ENCODE measurements at places on chromosomes 2 and 18. TPM values are rescaled to one million over a fixed set of nuclear protein-coding genes. Genes with fewer than 3 reads are reported as not detected.

Gene EPB41L3
- 79.6 TPM for total RNA-seq

GRCh38 chr18:73839441-73839840 is 308.2 kb downstream of the FBXO15 start:
- no peak for DNase-seq

- DNase-seq = no peak
These were observed 24.4 kb downstream of the CNOT11 start for GRCh38 chr2:101277111-101277510.

GRCh38 chr2:168566974-168567665 is 111.0 kb downstream of the CERS6 start:
- no peak for DNase-seq

GRCh38 chr2:117639401-117639800 is 175.1 kb upstream of the DDX18 start:
- DNase-seq = no peak

Gene PLGLB2
- total RNA-seq = 1.7 TPM

- DNase-seq = peak; percentile 64
These were observed 342.5 kb upstream of the NXPH2 start for GRCh38 chr2:139122711-139123158.

Gene SNTG2
- total RNA-seq = 0.22 TPM

DNA sequence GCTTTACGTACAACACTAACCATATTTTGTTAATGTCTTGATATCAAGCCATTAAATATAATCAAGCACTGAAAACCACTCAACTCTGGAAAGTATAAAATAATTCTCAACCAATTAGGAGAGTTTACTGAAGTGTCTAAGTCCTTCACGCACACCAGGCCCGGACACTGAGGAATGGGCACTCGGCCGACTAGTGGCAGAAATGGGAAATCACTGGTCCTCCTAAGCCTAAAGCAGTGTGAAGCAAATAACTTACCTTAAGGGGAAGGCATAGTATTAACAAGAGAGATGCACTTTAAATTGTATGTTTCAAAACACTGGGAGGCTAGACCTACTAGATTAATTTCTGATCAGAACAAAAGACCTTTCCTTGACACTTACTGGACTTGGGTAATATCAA is 45.7 kb downstream of the FAM210A start:
- no peak for DNase-seq

DNA sequence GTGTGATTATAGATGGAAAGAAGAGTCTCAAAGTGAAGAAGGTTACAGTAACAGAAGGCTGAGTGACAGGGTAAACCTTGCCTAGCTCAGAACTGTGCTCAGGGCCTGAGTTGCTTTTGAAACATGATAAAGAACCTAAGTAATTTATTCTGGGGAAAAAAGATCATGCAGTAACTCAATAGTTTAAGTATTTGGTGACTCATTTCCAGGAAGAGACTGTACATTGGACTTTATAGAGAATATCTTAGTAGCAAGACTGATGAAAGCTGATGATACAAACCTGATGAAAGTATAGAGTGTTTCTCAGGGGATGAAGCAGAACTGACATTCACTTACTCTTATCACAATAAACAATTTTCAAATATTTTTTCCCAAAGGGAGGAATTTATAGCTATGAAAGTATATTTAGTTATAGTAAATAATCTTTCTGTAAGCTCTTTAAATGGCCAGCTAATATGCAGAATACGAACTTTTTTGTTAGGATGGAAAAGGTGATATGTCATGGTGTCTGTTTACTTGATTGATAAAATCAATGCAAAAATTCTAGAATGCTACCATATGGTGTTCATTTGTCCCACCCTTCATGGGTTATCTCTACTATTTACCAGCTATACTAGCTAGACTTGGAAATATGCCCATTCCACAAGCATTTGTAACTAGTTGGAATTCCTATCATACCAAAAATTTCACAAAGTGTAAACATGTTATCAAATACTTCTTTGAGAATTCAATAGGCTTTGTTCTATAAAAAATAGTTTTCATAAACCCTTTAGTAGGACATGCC is 1265.5 kb upstream of the ACVR2A start:
- no peak for DNase-seq

DNA sequence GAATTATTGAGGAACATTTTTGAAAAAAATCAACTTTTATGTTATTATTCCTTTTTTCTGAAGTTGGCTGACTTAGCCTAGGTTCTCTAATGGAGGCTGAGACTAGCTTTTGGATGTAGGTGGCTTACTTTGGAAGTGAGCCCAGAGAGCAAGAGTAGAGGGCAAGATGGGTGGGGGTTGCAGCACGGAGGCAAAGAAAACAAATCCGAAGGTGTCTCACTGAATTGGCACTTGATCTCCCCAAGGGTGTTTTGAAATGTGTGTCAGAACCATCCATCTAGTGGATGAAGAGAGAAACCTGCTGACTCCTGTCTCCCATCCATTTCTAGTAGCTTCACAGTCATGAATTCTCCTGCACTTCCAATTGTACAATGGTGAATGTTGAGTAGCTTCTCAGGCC is 390.7 kb downstream of the TMEM182 start:
- no peak for DNase-seq

Gene SPATA3
- not detected for total RNA-seq

- no peak for DNase-seq
These were observed 3.1 kb upstream of the DSEL start for GRCh38 chr18:67519592-67519991.

All from epithelial cell of proximal tubule (primary cell).